ENCODE measurements at places on chromosomes 13 and 19.

DNA sequence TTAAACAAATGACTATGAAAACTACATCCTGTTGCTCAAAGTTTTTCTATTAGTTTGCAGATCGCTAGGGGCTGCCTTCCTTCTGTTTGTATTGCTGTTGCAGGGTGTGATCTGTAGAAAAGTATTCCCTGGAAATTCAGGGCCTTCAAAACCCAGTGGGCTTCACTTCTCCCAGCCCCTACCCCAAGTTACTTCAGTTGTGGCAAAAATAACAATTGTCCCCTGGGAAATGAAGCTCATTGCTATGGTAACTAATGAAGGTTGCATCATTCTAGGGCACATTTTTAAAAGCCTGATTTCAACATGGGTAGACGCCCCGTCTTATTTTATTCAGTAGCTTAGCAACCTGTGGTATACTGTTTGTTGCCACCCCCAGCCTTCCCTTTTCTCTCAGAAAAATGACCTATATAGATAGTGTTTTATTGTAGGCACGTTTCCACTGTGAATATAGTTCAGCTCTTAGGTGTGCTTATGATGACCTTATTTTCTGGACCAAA is 60.9 kb downstream of the WDFY2 start:
- DNase-seq, result no peak

DNA sequence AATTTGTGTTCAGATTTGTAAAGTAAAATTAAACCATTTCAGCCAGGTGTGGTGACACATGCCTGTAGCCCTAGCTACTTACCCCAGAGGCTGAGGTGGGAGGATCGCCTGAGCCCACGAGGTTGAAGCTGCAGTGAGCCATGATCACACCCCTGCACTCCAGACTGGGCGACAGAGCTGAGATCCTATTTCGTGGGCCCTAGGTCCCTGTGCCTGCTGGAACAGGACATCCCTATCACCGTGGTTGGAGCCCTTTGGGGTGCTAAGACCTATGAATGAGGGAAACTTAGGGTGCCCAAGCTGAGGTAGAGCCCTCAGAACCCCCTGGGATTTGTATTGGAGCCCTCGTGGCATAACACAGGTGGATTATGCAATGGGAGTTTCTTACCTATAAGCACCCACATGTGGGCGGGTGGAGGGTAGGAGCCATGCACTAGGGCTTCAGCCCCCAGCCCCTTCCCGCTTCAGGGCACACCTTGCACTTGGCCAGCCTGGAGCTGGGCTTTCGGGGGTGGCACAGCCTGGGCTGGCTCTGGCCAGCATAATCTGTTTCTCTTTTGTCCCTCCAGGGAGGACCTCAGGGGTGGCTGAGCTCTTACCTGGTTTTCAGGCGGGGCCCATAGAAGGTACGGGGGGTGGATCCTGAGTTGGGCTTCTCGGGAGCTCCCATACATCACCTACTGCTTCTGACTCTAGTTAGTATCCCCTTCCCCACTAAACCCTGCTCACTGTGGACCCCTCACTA is 7.2 kb upstream of the USF2 start:
- DNase-seq, result no peak

- no peak for DNase-seq
Measured at GRCh38 chr19:58468216-58468839, 1.4 kb downstream of the ZNF324 start.

GRCh38 chr19:40633207-40633606 is 32.0 kb downstream of the LTBP4 start:
- DNase-seq, result no peak

DNA sequence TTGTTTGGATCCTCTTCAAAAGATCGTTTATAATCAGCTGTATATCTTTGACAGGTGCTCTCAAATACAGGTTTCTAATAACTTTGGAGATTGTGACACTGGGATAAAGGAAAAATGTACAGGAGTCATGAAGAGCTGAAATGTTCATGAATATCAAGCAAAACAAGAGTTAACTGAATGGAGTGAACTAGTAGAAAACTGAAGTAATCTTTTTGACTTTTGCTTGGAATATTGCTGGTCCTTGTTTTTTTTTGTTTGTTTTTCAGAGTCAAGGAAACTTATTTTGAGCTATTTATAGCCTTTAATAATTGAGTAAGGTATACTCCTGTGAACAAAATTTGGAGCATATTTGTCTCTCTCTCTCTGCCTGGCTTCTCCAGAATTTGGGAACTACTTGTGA is 25.3 kb downstream of the MED4 start:
- DNase-seq, result no peak

DNA sequence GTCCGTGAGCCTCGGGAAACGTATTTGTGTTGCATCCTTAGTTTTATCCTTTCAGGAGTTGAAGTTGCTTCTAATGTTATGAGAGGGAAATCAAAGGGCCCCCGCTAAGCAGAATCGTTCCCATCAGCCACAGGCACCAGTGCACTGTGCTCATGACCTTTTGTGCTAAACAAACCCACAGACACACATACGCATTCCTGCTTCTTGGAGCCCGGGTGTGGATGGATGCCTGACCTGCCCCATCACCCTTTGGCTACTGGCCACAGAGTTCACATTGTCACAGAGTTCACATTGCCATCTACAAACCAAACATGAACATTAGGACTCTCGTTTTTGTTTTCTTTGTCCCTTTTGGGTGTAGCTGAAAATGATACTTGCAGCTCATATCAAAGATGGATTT is 47.2 kb downstream of the CHST8 start:
- DNase-seq, result no peak

DNA sequence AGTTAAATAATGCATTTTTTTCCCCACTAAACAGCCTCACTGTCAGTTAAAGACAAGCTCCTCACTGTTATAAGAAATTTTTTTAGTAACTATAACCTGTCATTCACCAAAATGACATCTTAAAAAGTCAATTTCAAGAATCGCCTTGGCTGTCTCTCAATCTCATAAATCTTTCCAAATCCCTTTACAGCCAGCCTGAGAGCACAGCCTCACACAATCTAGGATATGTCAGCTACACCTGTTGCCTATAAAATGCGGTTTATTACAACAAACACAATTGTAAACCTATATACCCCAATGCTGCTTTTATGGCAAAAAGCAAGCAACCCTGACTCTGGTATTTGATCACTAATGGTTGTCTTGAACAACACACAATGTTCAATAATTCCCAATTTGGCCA is 29.5 kb upstream of the FNDC3A start:
- DNase-seq, result no peak

- no peak for DNase-seq
Measured at GRCh38 chr19:49224879-49225278, 67.3 kb downstream of the TRPM4 start.

DNA sequence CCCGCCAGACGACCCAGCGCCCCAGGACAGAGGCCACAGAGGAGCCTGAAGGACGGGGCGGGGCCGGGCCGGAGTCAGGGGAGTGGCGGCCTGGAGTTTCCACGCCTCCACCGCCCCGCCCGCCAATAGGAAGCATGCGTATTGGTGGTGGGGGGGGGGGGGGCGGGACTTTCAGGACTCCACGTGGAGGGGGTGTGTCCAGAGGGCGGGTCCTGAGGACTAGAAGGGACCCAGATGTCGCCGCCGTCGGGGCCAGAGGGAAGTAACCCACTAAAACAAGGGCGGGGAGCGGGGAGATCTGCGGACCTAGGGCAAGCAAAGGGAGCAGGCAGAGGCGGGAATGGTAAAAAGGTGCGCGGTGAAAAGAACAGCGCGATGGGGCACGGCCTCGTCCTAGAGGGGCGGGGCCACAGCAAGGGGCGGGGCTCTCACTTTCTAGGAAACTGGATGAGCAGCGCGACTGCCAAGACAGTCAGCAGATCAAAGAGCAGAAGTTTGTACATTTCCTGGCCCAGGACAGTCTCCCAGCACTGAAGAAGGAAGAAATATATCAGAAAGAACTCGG is 2.8 kb upstream of the LENG1 start:
- peak; percentile 67 for DNase-seq

DNA sequence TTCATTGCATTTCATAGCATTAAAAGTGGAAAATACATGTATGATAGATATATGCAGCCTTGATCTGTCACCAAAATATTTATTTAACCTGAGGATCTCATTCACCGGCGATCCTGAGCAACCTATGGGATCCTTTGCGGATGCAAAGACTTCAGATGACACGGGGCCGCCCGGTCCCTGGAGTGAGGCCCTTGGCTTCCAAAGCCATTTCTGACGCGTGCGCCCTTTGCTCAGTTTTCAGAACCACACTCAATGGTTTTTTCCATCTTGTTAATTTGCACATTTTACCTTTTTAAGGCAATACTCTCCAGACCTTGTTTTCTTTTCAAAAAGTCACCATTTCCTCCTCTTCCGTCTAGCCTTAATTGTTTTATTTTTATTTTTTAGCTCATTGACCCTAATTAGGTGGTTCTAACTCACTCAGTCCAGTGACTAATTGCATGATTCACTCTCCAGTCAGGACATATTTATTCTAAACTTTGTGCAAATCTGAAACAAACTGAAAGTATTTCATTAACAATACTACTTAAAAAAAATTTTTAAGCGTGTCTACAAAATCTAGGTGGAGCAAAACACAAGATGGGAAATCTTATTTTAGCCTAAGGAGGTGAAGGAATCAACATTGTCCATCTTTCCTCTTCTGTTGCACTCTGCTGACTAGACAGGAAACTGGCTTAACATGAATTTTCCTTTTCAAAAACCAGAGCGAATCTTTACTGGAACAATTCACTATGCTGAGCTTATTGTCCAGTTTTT is 47.9 kb downstream of the COL4A1 start:
- no peak for DNase-seq

DNA sequence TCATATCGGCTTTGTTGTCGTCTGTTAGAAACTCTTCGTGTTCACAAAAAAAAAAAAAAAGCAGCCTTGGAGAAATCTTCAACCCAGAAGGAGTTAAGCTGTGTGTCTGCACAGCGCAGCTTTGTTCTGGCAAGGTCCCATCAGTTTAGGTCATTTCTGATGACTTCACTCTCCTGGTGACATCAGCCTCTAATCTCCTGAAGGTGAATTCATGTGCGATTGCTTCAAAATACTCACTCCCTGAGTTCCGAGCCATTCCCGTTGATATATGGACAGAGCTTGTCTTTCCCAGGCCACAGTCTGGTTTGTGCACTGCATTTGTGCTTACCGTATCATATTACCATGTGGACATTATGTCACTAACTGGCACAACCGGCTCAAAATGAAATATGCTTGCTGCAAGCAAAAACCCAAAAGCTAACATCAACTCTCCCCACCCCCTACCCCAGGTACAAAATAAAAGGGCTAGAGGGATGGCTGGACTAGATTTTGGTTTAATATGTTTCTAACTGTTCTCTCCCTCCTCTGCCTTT is 342.4 kb downstream of the KCNRG start:
- no peak for DNase-seq

DNA sequence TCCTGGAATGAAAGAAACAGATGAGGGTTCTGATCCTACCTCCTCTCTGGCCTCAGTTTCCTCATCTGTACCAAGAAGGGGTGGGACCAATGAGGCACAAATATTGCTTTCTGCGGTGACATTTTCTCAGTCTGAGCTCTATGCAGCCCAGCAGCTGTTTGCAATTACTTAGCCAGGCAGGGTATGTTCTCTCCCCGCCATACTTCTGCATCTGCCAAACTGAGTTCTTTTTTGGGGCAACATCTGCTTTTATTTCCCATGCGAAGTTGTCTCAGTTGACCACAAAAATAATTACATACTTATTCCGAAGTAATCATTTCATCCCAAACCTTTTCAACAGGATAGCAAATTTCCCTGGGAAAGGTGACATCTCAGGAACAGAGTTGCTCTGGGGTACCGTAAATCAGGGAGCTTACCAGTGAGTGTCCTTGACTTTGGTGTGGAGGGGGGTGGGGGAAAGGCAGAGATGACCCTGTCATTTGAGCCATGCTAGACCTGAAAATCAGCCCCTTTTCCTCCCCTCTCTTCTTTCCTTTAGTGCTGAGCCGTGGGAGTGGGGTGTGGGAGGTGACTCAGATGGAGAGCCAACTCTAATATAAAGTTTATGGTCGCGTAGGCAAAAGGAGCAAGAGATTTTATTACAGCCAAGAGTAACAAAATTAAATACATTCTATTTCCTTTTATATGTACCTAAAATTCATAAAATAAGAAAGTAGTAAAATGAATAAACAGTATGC is 165.7 kb upstream of the KL start:
- no peak for DNase-seq
